Stimulated activated CD8-positive, alpha-beta memory T cell treated with anti-CD3 and anti-CD28 coated beads, Interleukin-7, amount 100 ng/mL, for 1 hour (primary cell): ENCODE measurements at places on chromosomes 6 and 20.

DNA sequence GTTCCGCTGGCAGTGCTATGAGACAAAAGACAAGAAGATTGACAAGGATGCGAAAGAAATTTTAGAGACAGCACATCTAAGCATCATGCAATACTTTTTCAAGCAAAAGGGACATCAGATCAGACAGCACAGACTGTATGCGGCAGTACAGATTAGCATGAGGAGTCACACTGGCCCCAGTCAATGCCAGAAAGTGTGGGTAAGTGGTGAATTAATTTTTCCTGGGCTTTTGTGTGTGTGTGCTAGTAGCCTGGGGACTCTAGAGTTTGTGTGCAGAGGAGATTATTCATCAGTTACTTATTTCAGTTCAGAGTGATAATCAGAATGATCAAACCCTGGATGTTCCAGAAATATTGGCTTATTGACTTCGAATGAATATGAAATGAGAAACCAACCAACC lies 47.2 kb downstream of the LAMA4 start:
- no peak for DNase-seq

GRCh38 chr6:128598571-128598970 lies 78.2 kb upstream of the PTPRK start:
- no peak for DNase-seq

DNA sequence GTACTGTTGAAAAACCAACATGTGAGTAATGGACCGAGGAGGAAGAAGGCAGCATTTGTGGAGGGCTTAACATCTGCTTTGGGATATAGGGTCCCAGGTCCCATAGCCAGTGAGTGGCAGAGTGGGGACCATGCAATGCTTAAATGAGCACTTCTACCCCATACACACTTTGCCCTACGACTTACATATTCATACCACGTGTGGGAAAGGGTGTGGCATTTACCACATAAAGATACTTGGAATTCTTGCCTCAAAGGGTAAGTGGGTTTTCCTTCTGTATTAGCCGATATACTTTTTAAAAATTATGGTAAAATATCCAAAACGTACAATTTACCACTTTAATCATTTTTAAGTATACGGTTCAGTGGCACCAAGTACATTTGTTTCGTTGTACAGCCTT lies 199.3 kb downstream of the BACH2 start:
- DNase-seq, result no peak

- no peak for DNase-seq
Measured at GRCh38 chr6:32116674-32117073, 7.5 kb upstream of the TNXB start.

DNA sequence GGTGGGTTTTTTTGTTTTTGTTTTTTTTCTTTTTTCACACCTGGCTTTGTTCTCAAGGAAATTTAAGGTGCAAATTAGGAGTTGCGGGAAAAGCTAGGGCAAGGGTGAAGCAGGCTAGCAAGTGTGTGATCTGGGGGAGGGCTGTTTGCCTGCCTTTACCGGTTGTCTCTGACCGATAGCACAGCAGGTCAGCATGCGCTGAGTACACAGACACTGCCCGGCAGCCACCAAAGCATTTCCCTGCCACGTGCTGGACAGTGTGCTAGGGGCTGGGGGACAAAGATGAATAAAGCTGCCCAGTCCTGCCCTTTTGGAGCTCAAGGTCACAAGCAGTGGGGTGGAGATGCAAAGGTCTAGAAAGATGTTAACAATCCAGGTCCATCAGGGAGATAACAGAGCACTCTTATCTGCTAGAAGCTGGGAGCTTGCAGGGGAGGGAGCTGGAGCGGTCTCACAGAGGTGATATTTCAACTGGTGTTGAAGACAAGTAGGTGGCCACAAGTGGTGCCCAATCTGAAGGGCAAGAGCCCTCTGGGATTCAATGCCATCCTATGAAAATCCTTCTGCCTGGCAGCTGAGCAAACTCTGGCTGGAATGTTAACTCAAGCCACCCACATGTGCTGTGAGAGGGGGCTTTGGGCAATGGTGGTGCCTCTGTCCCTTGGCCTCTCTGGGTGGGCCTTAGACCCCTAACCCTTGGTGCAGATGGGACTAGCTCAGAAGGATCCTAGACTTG lies 24.5 kb downstream of the TTBK1 start:
- DNase-seq, result no peak

GRCh38 chr6:70886661-70887060 lies 70.2 kb downstream of the B3GAT2 start:
- no peak for DNase-seq

GRCh38 chr6:118092086-118092485 lies 185.0 kb downstream of the SLC35F1 start:
- no peak for DNase-seq

- DNase-seq, result no peak
Measured at GRCh38 chr6:141024526-141024925, 1108.2 kb upstream of the GJE1 start.

GRCh38 chr6:112196306-112196705 lies 58.1 kb downstream of the LAMA4 start:
- no peak for DNase-seq

DNA sequence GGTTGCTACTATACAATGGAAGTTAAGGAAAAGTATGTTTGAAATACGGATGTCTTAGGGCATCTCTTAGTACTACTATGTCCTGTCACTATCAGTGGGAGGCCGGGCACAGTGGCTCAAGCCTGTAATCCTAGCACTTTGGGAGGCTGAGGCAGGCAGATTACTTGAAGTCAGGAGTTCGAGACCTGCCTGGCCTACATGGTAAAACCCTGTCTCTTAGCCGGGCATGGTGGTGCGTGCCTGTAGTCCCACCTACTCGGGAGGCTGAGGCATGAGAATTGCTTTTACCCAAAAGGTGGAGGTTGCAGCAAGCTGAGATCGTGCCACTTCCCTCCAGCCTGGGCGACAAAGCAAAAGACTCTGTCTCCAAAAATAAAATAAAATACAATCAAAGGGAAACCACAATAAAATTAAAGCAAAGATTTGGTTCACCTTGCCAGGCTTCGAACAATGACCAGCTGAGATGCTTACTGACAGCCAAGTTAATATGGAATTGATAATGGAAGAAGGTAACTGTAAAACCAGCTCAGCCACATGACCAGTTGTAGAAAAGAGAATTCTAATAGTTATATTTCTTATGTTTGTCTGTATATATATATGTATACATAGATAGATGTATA lies 6.5 kb downstream of the CD24 start:
- DNase-seq, result no peak

DNA sequence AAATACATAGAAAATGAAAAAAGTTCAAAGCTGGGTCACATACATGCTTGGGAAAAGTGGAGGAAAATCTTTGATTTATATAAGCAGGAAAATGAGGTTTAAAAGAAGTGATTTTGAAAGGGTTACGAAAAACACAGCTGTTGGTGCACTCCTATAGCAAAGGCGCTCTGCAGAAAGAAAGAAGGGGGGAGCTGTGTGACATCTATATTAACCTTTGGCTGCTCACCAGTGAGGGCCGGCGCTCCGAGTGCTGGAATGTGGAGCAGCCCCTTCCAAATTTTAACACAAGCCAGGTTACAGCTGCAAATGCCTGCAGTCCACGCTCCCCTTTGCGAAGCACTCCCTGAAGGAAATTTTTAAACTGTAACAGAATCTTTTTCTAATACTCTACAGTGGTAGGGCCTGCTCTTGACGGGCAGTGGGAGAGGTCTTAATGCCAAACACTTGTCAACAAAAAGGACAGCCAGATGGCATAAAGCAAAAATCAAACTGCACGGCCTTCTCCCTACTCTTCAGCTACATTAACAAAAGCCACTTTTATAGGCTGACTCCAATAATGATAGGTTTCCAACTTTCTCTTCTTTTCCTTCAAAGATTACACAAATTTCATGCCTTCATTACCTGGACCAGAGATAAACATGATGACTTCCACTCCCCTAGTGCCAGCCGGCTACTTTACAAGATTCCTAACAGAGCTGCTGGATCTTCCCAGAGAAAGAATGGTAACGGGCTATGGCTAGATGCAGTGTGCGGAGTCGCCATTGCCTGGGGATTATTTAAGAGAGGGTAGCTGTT lies 4.8 kb downstream of the BMP7 start:
- DNase-seq, result no peak

DNA sequence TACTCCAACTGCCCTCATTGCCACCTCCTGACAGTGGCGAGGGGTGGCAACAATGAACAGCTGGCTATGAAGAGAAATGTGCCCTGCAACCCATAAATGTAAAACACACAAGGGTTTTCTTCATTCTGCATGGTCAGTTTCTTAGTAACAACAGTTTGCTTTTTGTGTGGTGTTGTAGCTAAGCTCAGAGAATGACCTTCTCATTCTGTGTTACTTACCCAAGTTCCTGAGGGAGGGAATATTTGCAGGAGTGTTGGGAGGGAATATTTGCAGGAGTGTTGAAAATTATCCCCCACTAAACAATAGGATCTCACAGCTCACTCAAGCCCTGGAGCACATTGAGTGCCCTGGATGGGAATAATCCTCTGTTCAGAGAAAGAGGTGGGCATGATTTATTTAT lies 456.4 kb upstream of the CDH4 start:
- DNase-seq, result no peak

DNA sequence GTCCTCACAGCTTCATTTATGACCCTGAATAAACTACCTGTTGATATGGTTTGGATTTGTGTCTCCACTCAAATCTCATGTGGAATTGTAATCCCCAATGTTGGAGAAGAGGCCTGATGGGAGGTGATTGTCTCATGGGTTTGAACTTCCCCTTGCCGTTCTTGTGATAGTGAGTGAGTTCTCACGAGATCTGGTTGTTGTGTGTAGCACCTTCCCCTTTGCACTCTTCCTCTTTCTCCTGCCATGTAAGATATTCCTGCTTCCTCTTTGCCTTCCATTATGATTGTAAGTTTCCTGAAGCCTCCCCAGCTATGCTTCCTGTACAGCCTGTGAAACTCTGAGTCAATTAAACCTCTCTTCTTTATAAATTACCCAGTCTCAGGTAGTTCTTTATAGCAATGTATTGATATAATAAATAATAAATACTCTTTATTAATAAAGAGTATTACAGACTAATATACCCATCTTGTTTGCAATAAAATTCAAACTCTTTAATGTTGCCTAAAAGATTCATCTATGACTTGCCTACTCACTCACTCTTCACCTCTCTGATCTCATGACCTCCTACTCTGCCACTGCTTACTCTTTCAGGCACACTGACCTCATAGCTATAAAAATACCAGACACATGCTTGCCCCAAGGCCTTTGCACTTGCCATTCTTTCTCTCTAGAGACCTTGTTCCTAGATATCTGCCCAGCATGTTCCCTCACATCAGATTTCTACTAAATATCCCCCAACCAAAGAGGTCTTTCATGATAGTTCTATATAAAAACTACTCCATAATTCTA lies 256.4 kb upstream of the MARCKS start:
- DNase-seq, result no peak

DNA sequence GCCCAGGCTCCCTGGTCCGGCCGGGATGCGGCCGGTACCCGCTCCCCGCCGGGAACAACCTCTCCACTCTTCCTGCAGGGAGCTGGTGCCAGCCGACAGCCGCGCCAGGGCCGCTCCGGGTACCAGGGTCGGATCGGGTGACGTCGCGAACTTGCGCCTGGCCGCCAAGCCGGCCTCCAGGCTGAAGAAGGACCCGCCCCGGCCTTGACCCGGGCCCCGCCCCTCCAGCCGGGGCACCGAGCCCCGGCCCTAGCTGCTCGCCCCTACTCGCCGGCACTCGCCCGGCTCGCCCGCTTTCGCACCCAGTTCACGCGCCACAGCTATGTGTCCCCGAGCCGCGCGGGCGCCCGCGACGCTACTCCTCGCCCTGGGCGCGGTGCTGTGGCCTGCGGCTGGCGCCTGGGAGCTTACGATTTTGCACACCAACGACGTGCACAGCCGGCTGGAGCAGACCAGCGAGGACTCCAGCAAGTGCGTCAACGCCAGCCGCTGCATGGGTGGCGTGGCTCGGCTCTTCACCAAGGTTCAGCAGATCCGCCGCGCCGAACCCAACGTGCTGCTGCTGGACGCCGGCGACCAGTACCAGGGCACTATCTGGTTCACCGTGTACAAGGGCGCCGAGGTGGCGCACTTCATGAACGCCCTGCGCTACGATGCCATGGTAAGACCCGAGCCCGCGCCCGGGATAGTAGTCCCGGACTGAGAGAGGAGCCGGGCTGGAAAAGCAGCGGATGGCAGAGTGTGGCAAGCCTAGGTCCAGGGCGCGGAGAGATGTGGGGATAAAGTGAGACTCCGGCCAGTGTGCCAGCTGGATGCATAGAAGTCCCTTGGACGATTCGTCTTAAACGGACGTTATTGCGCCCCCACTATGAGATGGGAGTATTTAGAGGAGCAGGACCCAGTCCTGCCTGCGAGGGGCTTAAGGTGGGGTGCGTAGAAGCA lies at the start of gene NT5E:
TSS of gene NT5E (plus strand) at position 266 of the 942 bp plus-strand sequence. CDS start at position 323, 57 bp downstream.
- no peak for DNase-seq

GRCh38 chr6:88492241-88492640 lies 326.1 kb upstream of the CNR1 start:
- no peak for DNase-seq

GRCh38 chr6:378090-378957 lies 13.2 kb upstream of the IRF4 start:
- DNase-seq, result no peak

DNA sequence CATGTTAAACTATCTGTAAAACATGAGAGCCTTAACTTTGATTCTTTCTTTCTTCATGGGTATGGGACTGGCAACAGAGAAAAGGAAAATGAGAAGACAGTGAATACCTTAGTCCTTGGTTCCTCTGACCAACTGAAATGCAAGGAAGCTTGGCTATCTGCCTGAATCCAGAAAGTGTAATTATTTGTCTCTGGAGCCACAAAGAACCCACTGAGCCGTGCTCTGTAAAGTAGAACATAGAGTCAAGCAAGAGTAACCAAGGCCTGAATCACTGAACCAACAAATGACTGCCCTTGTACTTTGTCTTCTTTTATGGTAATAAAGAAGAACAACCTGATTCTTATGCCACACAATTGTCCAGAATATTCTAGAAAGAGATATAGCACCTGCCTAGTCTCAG lies 27.6 kb downstream of the PKHD1 start:
- no peak for DNase-seq

DNA sequence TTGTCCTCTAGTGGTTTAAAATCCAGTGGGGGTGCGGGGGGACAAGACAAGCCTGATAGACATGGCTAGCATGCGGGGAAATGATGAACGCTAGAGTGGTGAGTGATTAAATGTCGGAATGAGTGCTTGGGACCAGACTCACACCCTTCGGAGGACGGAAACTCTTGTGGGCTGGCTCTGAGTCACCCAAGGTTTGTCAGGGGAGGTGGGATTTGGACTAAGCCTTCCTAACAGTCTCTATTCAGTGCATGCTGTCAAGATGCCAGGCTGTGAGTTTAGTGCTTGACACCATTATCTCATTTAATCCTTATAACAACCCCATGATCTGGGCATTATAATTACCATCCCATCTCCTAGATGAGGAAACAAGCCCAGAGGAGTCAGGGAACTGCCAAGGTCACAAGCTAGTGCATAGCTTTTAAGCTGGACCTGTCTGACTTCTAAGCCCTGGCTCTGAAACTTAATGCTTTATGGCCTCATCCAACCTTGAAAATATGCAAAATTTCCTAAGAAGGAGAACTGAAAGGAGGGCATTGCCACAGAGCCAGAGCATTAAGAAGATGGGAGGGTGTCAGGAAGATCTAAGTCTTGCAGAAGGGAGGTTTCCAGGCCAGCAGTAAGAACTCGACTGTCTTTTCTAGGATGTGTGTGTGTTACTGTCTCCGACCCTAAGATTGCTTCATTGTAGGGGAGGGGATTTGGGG lies 168.7 kb upstream of the LRFN2 start:
- DNase-seq, result no peak
